Spleen (tissue), 13 donors: ENCODE measurements at places on chromosomes 13 and 19. TPM values are rescaled to one million over a fixed set of nuclear protein-coding genes. Genes with fewer than 3 reads are reported as not detected.

The CRX gene
- polyA plus RNA-seq: not detected

DNA sequence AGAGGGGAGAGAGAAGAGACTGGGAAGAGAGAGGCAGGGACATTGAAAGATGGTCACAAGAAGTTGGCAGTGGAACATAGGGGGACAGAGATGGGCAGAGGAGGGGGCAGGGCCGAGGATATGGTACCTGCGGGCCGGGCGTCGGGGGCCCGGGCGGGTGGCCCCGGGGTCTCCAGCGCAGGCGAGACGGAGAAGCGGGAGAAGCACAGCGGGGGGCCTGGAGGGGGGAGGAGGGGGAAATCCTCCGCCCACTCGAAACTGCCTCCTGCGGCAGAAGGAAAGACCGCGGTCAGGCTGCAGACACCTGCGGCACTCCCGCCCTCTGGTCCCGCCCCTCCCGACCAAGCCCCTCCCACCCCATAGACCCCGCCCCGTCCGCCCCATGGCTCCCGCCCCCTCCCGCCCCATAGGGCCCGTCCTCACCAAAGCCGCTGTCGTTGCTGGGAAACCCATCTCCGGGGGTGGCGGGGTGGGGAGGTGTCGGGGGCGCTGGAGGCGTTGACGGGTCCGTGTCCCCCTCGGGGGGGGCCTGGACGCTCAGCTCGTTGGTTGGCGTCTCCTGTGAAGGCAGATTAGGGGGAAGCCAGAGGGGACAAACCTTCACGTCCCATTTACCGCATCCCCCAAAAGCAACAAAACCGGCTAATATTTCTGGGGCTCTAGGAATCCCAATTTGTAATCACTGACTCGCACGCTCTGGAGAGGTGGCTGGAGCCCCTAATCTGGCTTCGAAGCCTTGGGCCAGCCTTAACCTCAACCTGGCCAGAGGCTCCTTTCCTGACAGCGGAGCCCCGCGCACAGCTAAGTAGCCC, 20.4 kb downstream of the LMTK3 start:
- peak; percentile 84 for DNase-seq

DNA sequence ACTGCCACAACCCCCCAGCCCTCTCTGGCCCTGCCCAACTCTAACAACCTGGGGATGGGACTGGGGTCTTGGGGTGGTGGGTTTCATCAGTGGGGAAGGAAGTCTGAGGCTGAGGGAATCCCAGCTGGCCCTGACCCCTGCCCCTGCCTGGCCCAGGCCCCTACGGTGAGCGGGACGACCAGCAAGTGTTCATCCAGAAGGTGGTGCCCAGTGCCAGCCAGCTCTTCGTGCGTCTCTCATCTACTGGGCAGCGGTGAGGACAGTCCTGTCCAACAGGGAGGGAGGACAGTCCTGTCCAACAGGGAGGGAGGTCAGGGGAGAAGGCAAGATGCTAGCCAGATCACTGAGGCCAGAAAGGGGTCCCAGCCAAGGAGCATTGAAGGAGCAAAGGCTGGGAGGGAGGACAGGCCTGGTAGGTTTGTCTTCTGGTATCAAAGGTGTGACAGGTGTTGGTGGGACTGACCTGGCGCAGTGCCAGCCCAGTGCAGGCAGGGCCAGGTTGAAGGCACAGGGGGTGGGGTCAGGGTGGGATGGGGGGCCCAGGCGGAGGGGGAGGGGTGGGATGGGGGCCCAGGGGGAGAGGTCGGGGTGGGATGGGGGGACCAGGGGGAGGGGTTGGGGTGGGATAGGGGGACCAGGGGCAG, 12.1 kb upstream of the LTBP4 start:
- DNase-seq: no peak

The C1QTNF9B gene
- 0.23 TPM for polyA plus RNA-seq

DNA sequence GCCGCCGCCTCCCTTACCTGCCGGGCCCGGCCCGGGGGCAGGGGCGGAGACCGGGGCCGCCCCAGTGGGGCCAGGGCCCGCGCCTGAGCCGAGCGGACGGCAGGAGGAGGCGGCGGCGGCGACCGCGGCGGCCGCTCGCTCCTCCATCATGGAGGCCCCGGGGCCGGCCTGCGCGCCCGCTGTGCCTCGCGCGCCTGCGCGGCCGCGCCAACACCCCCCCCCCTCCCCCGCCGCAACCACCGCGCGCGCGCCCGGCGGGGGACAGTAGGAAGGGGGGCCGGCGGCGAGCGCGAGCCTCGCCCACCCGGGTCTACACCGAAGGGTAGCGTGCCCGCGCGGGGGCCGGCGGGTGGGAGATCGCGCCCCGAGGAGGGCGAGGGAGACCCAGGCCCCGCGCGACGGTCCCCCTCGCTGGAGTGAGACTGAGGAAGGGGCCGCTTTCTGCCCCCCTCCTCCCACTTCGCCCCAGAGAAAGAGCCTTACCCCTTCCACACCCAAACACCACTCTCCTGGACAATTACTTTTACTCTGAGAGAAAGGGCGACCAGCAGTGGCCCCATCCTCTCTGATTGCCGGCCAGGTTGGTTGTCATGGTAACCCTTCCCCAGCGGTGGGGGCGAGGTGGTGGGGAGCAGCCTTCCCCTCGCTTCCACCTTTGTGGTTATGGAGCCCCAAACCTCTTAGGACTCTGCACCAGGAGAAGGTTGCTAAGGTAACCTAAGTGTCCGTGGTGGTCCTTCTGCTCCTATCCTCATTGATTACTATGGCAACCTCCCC, at the start of gene STRN4:
STRN4 (minus strand) TSS at position 170 of the 777 bp plus-strand sequence; CDS start at position 150, 20 bp downstream.
- peak; percentile 90 for DNase-seq

GRCh38 chr13:68714292-68714691, 1393.3 kb upstream of the ATXN8OS start:
- no peak for DNase-seq

DNA sequence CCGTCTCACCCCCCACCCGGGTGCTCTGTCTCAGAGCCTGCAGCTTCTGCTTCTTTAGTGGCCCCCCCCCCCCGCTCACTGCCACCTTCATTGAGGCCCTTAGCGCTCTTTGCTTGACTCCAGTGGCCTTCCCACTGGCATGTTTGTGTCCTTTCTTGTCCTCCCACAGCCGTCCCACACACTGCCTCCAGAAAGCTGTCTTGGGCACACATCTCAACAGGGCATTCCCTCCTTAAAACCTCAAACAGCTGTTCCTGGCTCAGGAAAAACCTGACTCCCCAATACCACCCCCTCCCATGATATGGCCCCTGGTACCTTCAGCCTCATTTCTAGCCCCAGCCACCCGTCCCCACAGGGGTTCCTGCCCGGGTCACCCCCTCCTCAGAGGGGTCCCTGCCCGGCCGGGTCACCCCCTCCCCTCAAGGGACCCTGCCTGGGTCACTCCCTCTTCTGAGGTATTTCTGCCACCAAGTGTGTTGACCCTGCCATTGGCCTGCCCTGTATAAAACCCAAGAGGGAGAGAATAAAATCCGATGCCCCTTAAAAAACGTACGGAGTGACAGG, 8.9 kb downstream of the B3GLCT start:
- no peak for DNase-seq

DNA sequence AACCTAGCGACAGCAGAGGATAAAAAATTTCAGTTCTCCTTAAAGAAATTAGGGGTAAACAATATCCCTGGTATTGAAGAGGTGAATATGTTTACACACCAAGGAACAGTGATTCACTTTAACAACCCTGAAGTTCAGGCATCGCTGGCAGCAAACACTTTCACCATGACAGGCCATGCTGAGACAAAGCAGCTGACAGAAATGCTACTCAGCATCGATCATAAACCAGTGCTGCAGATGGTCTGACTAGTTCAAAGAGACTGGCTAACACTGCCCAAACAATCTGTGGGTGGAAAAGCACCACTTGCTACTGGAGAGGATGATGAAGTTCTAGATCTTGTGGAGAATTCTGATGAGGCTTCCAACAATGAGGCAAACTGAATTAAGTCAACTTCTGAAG, 19.9 kb upstream of the ACOD1 start:
- DNase-seq: no peak
